Natural killer cell treated with Interleukin-12 subunit alpha and Interleukin-12 subunit beta and Interleukin-15 and Interleukin-18, amount 100 ng/mL, for 72 hours (primary cell): ENCODE measurements at places on chromosomes 3 and 15. TPM values are rescaled to one million over a fixed set of nuclear protein-coding genes. Genes with fewer than 3 reads are reported as not detected.

DNA sequence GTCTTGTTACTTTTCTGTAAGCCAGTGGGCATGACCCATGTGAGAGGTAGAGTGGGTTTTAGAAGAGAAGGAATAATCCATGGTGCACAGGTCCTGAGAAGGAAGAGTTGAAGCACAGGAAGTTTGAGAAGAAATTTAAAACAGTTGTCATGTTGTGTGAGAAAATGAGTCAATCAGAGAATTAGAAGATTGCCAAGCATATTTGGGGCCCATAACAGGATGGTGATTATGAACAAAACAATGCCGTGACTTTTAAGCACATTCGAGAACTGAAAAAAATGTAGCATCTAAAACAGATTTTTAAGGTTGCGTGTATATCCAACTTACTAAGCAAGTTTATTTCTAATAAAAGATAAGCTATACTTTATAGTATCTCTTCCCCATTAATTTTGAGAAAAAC, 198.7 kb downstream of the RORA start:
- no peaks in the 10 kb centered on the region for H3K36me3 ChIP-seq
- H3K4me1 ChIP-seq, result no peaks in the 10 kb centered on the region
- no peak overlapping the region for H3K4me3 ChIP-seq
- no peak overlapping the region for H3K27ac ChIP-seq
- peaks cover 2% of the 10 kb centered on the region for H3K27me3 ChIP-seq

- no peak overlapping the region for H3K27ac ChIP-seq
- no peaks in the 10 kb centered on the region for H3K36me3 ChIP-seq
- H3K4me1 ChIP-seq, result no peaks in the 10 kb centered on the region
- no peak for DNase-seq
Measured at GRCh38 chr3:117666812-117667211, 957.2 kb downstream of the TUSC7 start.

DNA sequence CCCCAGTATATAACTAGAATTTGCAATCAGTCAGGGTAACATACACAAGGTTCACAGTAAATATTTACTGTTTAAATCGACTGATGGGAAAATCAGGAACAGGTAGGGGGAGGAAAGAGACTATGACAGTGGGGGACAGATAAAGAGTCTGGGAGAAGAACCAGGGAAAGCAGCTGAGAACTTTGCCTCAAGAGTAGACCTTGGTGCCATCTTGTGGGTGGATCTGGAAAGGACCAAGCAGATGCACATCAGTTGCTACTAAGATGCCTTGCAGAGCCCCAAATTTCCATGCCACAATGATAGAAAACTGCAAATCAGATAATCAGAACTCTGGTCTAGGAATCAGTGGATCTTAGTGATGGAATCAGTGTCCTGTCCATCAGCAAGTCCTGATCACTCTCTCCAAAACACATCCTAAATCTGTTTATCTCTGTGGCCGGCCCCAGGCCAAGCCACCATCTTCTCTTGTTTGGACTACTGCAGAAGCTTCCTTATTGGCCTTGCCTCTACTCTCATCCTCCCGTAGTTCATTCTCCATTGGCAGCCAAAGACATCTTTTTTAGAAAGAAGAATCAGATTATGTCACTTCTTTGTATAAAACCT, 62.7 kb downstream of the PDE8A start:
- H3K27ac ChIP-seq, result no peak overlapping the region
- no peak overlapping the region for H3K4me3 ChIP-seq
- no peaks in the 10 kb centered on the region for H3K36me3 ChIP-seq
- DNase-seq, result no peak
- H3K4me1 ChIP-seq, result peaks cover 12% of the 10 kb centered on the region
- H3K27me3 ChIP-seq, result no peaks in the 10 kb centered on the region

GRCh38 chr3:149131589-149131988, 2.2 kb downstream of the HPS3 start:
- no peaks in the 10 kb centered on the region for H3K27me3 ChIP-seq
- DNase-seq, result no peak
- peaks cover 35% of the 10 kb centered on the region for H3K4me1 ChIP-seq
- peaks cover 5% of the 10 kb centered on the region for H3K36me3 ChIP-seq

DNA sequence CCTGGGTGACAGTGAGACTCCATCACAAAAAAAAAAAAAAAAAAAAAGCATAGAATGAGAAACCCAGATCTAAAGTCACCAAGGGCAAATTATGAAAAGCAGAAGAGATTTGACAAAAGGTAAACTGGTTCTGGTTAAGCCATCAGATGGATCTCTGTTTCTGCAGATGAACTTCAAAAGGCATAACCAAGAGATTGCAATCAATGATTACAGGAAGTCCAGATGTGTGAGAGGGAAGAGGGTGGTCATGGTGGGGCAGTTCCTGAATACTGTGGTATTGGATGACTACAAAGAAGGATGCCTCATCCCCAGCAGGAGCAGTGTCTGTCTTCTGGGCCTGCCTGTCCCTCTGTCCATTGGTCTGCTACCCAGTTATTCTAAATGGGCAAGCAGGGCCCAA, 3.8 kb downstream of the P4HTM start:
- peaks cover 27% of the 10 kb centered on the region for H3K4me1 ChIP-seq
- DNase-seq, result no peak
- H3K36me3 ChIP-seq, result no peaks in the 10 kb centered on the region
- no peak overlapping the region for H3K4me3 ChIP-seq
- H3K27me3 ChIP-seq, result no peaks in the 10 kb centered on the region
- H3K27ac ChIP-seq, result no peak overlapping the region

DNA sequence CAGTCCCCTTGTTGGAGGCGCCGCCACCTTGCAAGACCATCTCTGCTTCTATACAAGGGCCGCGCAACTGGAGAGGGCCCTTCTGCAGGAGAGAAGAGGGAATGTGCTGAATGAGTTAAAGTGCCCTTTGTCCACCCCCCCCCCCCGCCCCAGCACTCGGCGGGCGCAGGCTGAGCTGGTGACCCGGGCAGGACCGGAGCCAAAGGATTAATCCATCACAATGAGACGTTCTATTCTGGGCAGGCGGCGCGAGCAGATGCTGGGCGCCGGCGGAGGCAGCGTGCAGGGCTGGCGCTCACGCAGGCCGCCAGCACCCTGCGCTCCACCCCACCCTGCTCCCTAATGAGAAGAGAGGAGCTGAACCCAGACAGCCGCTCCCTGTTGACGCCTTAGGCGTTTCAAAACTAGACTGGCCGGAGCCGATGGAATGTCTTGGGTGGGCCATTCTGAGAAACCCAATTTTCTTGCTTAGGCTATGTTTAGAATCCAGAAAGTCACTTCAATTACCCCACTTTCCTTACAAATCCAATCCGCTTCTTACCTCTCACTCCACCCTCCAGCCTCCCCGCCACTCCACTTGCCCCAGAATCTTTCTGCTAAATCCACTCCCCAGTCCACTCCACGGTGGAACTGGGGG, 32.9 kb downstream of the GJD2 start:
- no peaks in the 10 kb centered on the region for H3K4me1 ChIP-seq
- no peak overlapping the region for H3K4me3 ChIP-seq
- H3K36me3 ChIP-seq, result no peaks in the 10 kb centered on the region
- DNase-seq, result no peak
- H3K27me3 ChIP-seq, result peaks cover 59% of the 10 kb centered on the region

- H3K4me1 ChIP-seq, result no peaks in the 10 kb centered on the region
- no peak overlapping the region for H3K27ac ChIP-seq
- DNase-seq, result no peak
- H3K36me3 ChIP-seq, result no peaks in the 10 kb centered on the region
- no peak overlapping the region for H3K4me3 ChIP-seq
Measured at GRCh38 chr3:17398959-17399551, 343.4 kb downstream of the TBC1D5 start.

The C3orf38 gene
- 35.1 TPM for total RNA-seq

GRCh38 chr15:38460543-38460942, 6.6 kb downstream of the FAM98B start:
- peak overlapping the region; percentile 0 for H3K4me3 ChIP-seq
- H3K27ac ChIP-seq, result no peak overlapping the region
- H3K36me3 ChIP-seq, result no peaks in the 10 kb centered on the region
- H3K4me1 ChIP-seq, result peaks cover 50% of the 10 kb centered on the region
- no peaks in the 10 kb centered on the region for H3K27me3 ChIP-seq

The NRROS gene
- total RNA-seq, result 55.7 TPM

The IMPG2 gene
- 0.25 TPM for total RNA-seq

DNA sequence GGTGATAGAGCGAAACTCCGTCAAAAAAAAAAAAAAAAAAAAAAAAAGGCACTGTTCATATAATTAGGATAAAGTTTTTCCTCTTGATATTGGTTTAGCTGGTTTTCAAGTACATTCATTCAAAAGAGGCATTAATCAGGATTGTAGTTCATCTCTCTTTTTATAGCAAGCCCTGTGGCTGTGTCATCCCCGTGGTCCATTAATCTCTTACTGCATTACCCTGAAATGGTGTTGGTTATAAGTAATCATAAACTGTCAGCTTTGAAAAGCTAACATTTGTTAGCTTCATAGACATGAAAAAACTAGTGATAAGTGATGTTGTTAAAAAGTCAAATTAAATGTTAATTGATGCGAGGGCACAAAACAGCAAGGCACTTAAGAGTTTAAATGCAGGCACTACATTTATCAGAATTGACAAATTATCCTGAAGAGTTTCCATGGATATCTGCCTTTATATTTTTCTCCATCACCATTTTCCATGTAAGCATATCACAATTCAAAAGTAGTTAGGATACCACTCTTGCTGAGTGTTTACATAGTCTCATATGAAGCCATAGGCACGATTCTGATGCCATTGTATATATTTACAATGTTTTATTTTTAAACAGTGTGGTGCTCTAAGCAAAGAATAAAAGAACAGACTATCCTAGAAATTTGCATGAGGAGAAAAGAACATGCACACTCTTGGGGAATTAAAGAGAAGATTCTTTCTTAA, 193.1 kb downstream of the OTOL1 start:
- DNase-seq, result no peak
- H3K27ac ChIP-seq, result no peak overlapping the region
- H3K27me3 ChIP-seq, result no peaks in the 10 kb centered on the region
- H3K4me3 ChIP-seq, result no peak overlapping the region

The TJP1 gene
- total RNA-seq, result not detected

DNA sequence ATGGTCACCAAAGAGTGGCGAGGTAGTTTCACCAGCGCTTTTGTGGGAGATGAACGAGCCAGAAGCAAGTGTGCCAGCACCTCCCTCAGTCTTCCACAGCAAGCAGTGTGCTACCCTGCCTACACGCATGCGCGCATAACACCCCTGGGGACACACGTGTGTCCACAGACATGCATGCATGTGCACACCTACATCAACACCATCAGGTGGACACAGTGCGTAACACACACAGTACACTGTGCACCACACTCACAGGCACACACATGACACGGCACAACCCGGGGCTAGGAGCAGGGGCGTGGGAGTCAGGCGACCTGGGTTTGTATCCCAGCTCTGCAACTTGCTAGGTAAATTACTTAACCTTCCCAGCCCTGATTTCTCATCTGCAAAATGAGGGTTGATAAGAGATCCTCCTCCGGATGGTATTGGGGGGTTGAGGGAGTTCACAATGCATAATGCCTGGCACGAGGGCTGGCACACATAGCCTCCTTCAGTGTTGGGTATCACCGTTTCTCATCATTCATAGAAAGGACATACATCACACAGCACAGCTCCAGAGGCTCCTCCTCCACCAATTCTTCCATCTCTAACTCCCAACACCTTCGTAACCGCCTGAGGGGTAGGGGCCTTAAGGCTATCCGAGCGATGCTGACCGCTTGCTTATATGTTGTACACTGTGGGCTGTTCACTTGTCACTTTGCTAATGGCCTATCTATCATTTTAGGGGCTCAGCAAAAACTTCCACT, 174.9 kb downstream of the SMAD6 start:
- peaks cover 15% of the 10 kb centered on the region for H3K27me3 ChIP-seq
- no peaks in the 10 kb centered on the region for H3K4me1 ChIP-seq
- no peak for DNase-seq
